Heart left ventricle (tissue), 16 donors: ENCODE measurements at places on chromosomes 3 and 15. TPM values are rescaled to one million over a fixed set of nuclear protein-coding genes. Genes with fewer than 3 reads are reported as not detected.

GRCh38 chr3:180199417-180199995 is 162.8 kb upstream of the PEX5L start:
- H3K27me3 ChIP-seq, result no peaks in the 10 kb centered on the region
- H3K27ac ChIP-seq, result no peak overlapping the region
- DNase-seq, result no peak

The MORC1 gene
- total RNA-seq, result not detected

GRCh38 chr15:26971271-26972018 is 464 bp downstream of the GABRG3 start:
- no peaks in the 10 kb centered on the region for H3K36me3 ChIP-seq
- H3K4me1 ChIP-seq, result peaks cover 4% of the 10 kb centered on the region
- no peak overlapping the region for H3K27ac ChIP-seq

The XYLB gene
- 1.3 TPM for total RNA-seq

- no peaks in the 10 kb centered on the region for H3K27me3 ChIP-seq
- no peaks in the 10 kb centered on the region for H3K4me1 ChIP-seq
- DNase-seq, result no peak
- H3K4me3 ChIP-seq, result no peak overlapping the region
- H3K36me3 ChIP-seq, result no peaks in the 10 kb centered on the region
Observed at GRCh38 chr3:73255609-73256029, 194.2 kb downstream of the EBLN2 start.

The CCDC14 gene
- 9.5 TPM for total RNA-seq

DNA sequence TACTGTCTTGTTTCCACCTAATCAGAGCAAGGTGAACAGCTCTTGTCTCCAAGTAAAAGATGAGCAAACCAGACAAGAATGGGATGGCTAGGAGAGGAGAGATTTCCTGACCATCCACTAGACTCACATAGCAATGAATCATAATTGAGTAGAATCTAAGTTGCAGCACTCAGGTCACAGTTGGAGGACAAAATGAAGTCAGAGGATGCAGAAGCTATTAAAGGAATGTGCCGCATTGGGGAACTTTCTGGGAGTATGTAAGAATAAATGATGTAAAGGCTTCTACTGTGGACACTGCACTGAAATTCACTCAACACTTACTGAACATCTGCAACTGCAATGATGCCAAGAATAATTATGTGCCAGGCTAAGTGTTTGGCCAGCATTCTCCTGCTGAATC is 217.4 kb upstream of the WNT5A start:
- no peaks in the 10 kb centered on the region for H3K36me3 ChIP-seq
- H3K27me3 ChIP-seq, result no peaks in the 10 kb centered on the region
- no peak overlapping the region for H3K27ac ChIP-seq
- no peaks in the 10 kb centered on the region for H3K4me1 ChIP-seq
- DNase-seq, result no peak

DNA sequence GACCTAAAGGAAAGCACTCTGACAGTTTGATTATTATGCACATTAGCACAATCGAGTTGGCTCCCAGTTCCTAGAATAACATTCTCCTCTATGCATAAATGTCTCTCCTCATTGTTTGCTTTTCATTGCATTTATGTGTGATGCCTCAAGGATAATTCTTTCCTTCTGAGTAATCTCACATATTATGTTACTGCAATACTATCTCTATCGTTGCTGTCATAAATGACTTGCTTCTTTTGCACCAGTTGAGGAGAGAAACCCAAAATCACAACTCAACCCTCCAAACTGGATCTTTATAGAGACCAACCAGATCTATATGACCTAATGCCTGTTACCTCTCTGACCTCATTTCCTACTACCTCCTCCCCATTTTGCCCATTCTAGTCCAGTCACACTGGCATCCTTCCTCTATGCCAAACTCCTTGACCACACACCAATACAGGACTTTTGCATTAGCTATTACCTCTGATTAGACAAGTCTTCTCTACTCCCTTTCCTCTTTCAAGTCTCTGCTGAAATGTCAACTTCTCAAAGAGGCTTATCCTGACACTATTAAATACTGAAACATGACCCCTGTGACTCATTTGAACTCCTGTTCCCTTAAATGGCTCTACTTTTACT is 1026.0 kb downstream of the TUSC7 start:
- H3K36me3 ChIP-seq, result no peaks in the 10 kb centered on the region
- H3K4me3 ChIP-seq, result no peak overlapping the region
- no peak overlapping the region for H3K27ac ChIP-seq
- no peak for DNase-seq
- H3K4me1 ChIP-seq, result no peaks in the 10 kb centered on the region

- DNase-seq, result no peak
- H3K27ac ChIP-seq, result no peak overlapping the region
- H3K4me1 ChIP-seq, result no peaks in the 10 kb centered on the region
- no peaks in the 10 kb centered on the region for H3K36me3 ChIP-seq
- H3K27me3 ChIP-seq, result no peaks in the 10 kb centered on the region
Observed at GRCh38 chr3:81947359-81947758, 185.9 kb upstream of the GBE1 start.

The CCRL2 gene
- total RNA-seq, result 0.70 TPM

GRCh38 chr3:50120364-50121071 is 31.8 kb downstream of the RBM5 start:
- no peak overlapping the region for H3K4me3 ChIP-seq
- H3K4me1 ChIP-seq, result peaks cover 16% of the 10 kb centered on the region
- DNase-seq, result no peak
- H3K36me3 ChIP-seq, result peaks cover 28% of the 10 kb centered on the region
- H3K27me3 ChIP-seq, result no peaks in the 10 kb centered on the region
- H3K27ac ChIP-seq, result no peak overlapping the region

GRCh38 chr15:63083044-63083443 is 38.6 kb upstream of the LACTB start:
- no peak overlapping the region for H3K4me3 ChIP-seq
- H3K27me3 ChIP-seq, result no peaks in the 10 kb centered on the region
- peak; percentile 63 for DNase-seq

GRCh38 chr15:92650256-92650655 is 5.3 kb downstream of the FAM174B start:
- H3K4me3 ChIP-seq, result no peak overlapping the region
- H3K4me1 ChIP-seq, result peaks cover 6% of the 10 kb centered on the region
- no peaks in the 10 kb centered on the region for H3K36me3 ChIP-seq
- DNase-seq, result no peak

- peak overlapping the region; percentile 79 for H3K27ac ChIP-seq
- peak; percentile 55 for DNase-seq
- H3K27me3 ChIP-seq, result no peaks in the 10 kb centered on the region
- H3K4me1 ChIP-seq, result peaks cover 18% of the 10 kb centered on the region
- H3K36me3 ChIP-seq, result peaks cover 8% of the 10 kb centered on the region
Observed at GRCh38 chr3:11465744-11466616, 177.7 kb downstream of the VGLL4 start.

DNA sequence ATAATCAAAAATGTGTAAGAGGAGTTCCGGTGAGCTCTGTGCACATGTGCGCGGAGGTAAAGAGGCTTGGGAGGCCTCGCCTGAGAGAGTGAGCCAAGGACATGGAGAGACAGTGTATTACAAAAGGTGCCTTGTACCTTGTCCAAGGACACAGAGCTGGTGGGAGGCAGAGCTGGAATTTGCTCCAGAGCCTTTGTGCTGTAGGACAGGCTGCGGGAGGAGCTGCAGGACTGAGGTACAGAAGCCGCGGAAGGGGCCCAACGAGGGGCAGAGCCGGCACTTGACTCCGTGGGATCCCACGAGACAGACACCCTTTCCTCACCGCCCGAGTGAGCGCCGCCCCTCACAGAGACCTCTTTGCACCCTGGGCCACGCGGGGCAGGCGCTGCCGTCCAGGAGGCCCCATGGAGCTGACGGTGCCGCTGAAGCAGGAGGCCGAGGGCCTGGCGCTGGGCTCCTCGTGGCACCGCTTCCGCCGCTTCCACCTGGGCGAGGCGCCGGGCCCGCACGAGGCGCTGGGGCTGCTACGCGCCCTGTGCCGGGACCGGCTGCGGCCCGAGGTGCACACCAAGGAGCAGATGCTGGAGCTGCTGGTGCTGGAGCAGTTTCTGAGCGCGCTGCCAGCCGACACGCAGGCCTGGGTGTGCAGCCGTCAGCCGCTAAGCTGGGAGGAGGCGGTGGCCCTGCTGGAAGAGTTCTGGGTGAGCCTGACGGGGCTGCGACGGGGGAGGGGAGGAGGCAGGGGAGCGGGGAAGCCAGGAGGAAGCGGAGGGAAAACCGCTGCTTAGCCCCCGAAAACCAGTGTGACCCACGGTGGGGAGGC is 68.7 kb downstream of the SLTM start:
- peak overlapping the region; percentile 29 for H3K27ac ChIP-seq
- peak; percentile 29 for DNase-seq
- H3K4me1 ChIP-seq, result no peaks in the 10 kb centered on the region
- no peaks in the 10 kb centered on the region for H3K27me3 ChIP-seq

DNA sequence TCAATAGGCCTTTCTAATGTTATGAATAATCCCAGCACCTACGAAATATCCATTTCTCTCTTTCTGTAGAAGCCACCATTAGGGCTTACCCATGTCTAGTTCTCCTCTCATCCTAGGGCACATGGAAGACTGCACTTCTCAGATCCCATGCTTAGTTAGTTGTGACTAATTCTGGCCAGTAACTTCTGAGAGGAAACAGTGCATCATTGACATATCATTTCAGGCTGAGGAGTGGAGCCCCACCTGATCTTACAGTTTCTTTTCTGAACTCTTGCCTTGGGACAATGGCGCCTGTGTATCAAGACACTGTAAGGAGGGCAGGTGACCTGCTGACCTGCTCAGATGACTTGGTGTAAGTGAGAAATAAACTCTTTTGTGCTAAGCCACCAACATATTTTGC is 39.4 kb upstream of the TBL1XR1 start:
- H3K4me1 ChIP-seq, result no peaks in the 10 kb centered on the region
- no peaks in the 10 kb centered on the region for H3K36me3 ChIP-seq
- DNase-seq, result no peak
- no peaks in the 10 kb centered on the region for H3K27me3 ChIP-seq
- no peak overlapping the region for H3K4me3 ChIP-seq

The SLCO3A1 gene
- 60.4 TPM for total RNA-seq

The AP4E1 gene
- 6.6 TPM for total RNA-seq

GRCh38 chr15:71511796-71512681 is 298.3 kb upstream of the NR2E3 start:
- H3K4me1 ChIP-seq, result peaks cover 18% of the 10 kb centered on the region
- no peaks in the 10 kb centered on the region for H3K27me3 ChIP-seq
- no peaks in the 10 kb centered on the region for H3K36me3 ChIP-seq
- H3K27ac ChIP-seq, result no peak overlapping the region
- DNase-seq, result no peak

The ACSBG1 gene
- total RNA-seq, result not detected

- H3K27me3 ChIP-seq, result no peaks in the 10 kb centered on the region
- H3K4me3 ChIP-seq, result peak overlapping the region; percentile 93
- no peaks in the 10 kb centered on the region for H3K36me3 ChIP-seq
- DNase-seq, result peak; percentile 67
Observed at GRCh38 chr3:107524841-107525643, 2.3 kb downstream of the BBX start.

- no peak overlapping the region for H3K4me3 ChIP-seq
- DNase-seq, result no peak
- H3K27ac ChIP-seq, result no peak overlapping the region
Observed at GRCh38 chr15:91496754-91497691, 356.5 kb upstream of the SLCO3A1 start.

The CCDC39 gene
- not detected for total RNA-seq

- no peak overlapping the region for H3K4me3 ChIP-seq
- no peaks in the 10 kb centered on the region for H3K27me3 ChIP-seq
- DNase-seq, result no peak
- peaks cover 59% of the 10 kb centered on the region for H3K4me1 ChIP-seq
Observed at GRCh38 chr3:119596398-119596797, 1.3 kb upstream of the PLA1A start.

The MST1R gene
- 2.2 TPM for total RNA-seq

The GRIP2 gene
- total RNA-seq, result 37.3 TPM

DNA sequence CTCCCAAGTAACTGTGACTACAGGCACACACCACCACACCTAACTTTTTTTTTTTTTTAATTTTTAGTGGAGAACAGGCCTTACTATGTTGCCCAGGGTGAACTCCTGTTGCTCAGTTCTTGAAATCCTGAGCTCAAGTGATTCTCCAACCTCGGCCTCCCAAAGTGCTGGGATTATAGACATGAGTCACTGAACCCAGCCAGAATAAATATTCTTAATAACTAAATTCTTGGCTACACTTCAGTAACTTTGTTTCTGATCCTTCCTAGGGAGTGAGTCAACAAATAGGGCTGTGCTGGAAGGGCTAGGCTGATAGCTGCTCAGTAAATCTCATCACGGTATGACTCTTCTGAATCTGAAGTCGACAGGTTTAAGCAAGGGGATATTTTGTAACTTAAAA is 56.6 kb downstream of the P3H2 start:
- peaks cover 2% of the 10 kb centered on the region for H3K4me1 ChIP-seq
- H3K4me3 ChIP-seq, result no peak overlapping the region
- H3K27me3 ChIP-seq, result no peaks in the 10 kb centered on the region
- no peak for DNase-seq
- H3K36me3 ChIP-seq, result no peaks in the 10 kb centered on the region

- DNase-seq, result no peak
- H3K4me1 ChIP-seq, result no peaks in the 10 kb centered on the region
- no peaks in the 10 kb centered on the region for H3K36me3 ChIP-seq
- no peak overlapping the region for H3K27ac ChIP-seq
Observed at GRCh38 chr15:73886717-73887345, 13.5 kb downstream of the TBC1D21 start.

The GOLGA6A gene
- total RNA-seq, result not detected

DNA sequence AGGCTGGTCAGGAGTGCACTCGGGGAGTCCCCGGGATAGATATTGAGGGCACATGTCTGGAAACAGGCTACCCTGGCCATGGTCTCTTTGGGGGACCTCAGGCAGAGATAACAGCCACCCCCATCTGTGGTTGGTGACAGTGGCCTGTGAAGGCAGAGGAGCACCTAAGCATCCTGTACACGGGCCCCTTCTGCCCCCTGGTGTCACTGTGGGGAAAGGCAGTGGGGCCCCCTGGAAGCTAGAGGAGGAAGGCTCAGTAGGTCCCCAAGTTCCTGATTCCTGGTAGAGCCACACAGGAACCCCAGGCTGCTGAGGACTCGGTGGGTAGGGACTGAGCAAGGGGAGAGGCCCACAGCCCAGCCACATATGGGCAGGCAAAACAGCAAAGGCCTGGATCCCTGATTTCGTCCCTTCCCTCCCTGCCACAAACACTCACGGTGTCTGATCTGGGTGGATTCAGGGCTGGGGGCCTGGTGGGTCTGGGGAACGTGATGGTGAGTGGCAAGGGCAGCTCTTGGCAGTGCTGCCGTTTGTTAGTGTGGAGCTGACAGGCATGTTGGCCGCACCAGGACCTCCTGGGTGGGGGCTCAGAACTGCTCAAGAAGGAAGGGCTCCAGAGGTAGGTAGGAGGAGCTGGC is 14.1 kb upstream of the CXCR6 start:
- H3K36me3 ChIP-seq, result peaks cover 92% of the 10 kb centered on the region
- no peak overlapping the region for H3K27ac ChIP-seq
- DNase-seq, result no peak
- H3K4me3 ChIP-seq, result no peak overlapping the region
- H3K4me1 ChIP-seq, result peaks cover 15% of the 10 kb centered on the region
